SJSA1 (cell line): ENCODE measurements at places on chromosomes 3 and 15. TPM values are rescaled to one million over a fixed set of nuclear protein-coding genes. Genes with fewer than 3 reads are reported as not detected.
A peak's percentile ranks its signal among the peaks of the same experiment; 100 is the strongest.

The LEKR1 gene
- 0.16 TPM in 1 of 2 replicates, not detected in the other for total RNA-seq

- H3K27ac ChIP-seq, result no peak overlapping the region
- no peaks in the 10 kb centered on the region for H3K36me3 ChIP-seq
- H3K27me3 ChIP-seq, result no peaks in the 10 kb centered on the region
- no peaks in the 10 kb centered on the region for H3K4me1 ChIP-seq
- no peak overlapping the region for H3K4me3 ChIP-seq
- no peak for DNase-seq
Measured at GRCh38 chr3:183534249-183534648, 21.3 kb downstream of the KLHL6 start.

GRCh38 chr3:134034005-134034785 is 4.5 kb upstream of the SLCO2A1 start:
- H3K4me1 ChIP-seq, result peaks cover 18% of the 10 kb centered on the region
- H3K27me3 ChIP-seq, result peaks cover 5% of the 10 kb centered on the region
- no peak overlapping the region for H3K4me3 ChIP-seq
- no peak overlapping the region for H3K27ac ChIP-seq

GRCh38 chr3:9866639-9867038 is 13.4 kb downstream of the CIDEC start:
- no peaks in the 10 kb centered on the region for H3K36me3 ChIP-seq
- no peak for DNase-seq
- no peaks in the 10 kb centered on the region for H3K27me3 ChIP-seq
- H3K4me3 ChIP-seq, result no peak overlapping the region

DNA sequence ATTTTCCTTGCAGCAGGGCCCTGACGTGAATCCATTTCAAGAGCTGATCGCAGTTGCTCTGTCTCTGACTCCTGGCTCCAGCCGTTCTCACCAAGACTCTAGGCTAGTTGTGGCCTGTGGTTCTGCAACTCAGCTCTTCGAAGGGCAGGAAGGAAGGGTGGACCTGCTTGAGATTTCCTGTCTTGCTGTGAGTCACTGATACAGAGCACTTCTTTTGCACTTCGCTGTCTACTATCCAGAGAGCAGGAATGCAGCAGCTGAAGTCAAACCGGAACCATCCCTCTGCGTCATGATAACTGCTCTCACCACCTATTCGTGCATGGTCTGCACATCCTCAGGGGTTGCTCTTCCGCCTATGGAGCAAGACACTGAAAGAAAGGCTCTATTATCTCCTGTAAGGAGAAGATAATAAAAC is 59.7 kb downstream of the RAP2B start:
- H3K4me3 ChIP-seq, result no peak overlapping the region
- no peaks in the 10 kb centered on the region for H3K36me3 ChIP-seq
- peak; percentile 83 for DNase-seq
- H3K27ac ChIP-seq, result peak overlapping the region; percentile 68

The ATP8B4 gene
- 0.16 TPM in 1 of 2 replicates, not detected in the other for total RNA-seq

DNA sequence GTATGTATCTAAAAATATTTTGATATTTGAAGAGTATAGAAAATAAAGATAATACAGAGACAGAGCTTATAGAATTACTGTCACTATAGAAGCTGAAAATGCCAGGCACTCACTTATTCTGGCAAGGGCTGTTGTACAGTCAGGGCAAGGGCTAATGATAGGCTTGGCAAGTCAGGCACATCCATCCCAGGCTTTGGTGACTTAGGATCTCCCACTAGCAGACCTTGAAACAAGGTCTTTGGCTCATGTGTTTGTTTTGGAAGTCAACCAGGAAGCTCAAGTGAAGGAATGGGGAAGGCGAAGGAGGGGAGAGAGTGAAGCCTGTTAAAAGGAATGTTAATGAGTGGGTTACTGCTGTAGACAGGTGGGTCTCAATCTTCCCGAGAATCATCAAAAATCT is 199.1 kb upstream of the SUCLG2 start:
- DNase-seq, result no peak
- H3K4me1 ChIP-seq, result no peaks in the 10 kb centered on the region

GRCh38 chr15:78455749-78456148 is 17.7 kb downstream of the IREB2 start:
- H3K36me3 ChIP-seq, result peaks cover 20% of the 10 kb centered on the region
- H3K4me1 ChIP-seq, result peaks cover 10% of the 10 kb centered on the region
- H3K27me3 ChIP-seq, result 0 out of 2 replicates have a peak, but pooled peaks cover 3% of the 10 kb centered on the region
- DNase-seq, result no peak
